ENCODE measurements at places on chromosomes 1 and 21.

DNA sequence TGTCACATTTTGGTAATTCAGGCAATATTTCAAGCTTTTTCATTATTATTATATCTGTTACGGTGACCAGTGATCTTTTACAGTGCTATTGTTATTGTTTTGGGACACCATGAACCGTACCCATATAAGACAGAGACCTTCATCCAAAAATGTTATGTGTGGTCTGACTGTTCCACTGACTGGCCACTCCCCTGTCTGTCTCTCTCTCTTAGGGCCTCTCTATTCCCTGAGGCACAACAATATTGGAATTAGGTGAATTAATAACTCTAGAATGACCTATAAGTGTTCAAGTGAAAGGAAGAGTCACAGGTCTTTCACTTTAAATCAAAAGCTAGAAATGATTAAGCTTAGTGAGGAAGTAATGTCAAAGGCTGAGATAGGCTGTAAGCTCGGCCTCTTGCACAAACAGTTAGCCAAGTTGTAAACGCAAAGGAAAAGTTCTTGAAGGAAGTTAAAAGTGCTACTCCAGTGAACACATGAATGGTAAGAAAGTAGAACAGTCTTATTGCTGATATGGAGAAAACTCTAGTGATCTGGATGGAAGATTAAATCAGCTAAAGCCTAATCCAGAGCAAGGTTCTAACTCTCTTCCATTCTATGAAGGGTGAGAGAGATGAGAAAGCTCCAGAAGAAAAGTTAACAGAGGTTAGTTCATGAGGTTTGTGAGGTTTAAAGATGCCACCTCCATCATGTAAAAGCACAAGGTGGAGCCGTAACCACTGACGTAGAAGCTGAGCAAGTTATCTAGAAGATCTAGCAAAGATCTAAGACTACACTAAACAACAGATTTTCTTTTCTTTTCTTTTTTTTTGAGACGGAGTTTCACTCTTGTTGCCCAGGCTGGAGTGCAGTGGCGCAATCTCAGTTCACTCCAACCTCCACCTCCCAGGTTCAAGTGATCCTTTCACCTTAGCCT is 19.7 kb upstream of the DIPK1A start:
- DNase-seq, result peak; percentile 67

GRCh38 chr1:25593861-25594260 is 22.7 kb upstream of the MAN1C1 start:
- DNase-seq, result no peak

DNA sequence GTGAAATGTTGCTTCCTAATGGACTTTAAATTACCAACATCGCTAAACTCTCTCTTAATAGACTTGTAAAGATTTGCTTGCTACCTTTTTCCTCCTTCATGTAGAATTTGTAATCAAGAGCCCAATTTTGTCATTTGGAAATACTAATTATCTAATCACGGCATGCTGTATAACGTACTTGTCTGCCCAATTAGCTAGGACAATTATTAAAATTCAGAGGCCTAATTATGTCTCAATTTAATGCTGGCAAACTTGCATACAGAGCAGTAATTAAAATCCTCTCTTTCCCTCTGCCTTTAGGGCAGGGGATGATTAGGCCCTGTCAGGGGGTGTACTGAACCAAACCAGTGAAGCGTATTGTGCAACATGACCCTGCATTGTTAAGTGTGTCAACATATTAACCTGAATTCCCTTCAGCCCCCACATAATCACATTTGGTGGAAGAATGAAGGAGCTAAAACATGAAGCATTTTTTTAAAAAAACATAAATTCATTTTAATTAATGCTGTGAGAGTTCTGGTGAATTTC is 137.4 kb upstream of the BARHL2 start:
- no peak for DNase-seq

DNA sequence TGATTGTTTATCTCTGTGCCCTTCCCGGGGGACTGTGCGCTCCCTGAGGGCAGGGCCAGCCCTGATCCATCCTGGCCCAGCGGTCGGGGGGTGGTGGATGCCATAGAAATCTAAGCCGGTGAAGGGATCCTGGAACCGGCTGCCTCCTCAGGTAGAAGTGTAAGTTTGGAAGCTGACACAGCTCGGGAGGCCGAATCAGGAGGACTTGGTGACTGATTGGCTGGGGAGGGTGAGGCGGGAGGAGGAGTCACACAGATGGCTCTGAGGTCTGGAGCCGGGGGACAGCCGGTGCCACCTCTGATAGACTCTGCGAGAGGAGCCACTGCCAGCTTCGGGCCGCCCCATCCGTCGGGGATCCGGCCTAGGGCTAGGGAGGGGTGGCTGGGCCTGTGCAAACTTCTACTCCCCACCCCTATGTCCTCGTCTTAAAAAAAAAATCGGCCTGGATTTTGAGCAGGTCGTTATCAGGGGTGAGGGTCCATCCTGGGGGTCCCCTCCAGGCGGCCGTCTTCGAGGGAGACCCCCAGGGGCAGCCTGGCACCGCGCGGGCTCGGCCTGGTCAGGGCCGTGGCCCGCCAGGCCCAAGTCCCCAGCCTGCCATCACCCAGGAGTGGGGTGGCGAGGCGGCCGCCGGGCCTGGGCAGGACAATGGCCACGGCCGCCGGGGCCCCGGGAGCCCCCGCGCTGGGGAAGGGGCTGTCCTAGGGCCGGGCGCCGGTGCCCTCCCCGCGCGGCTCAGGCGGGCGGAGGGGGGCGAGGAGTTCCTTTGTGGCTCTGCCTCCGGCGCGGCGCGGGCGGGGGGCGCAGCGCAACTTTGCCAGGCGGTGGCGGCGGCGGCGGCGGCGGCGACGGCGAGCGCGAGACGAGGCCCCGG is 708 bp upstream of the ZNF362 start:
- no peak for DNase-seq

GRCh38 chr1:90671741-90672140 is 45.4 kb downstream of the BARHL2 start:
- DNase-seq, result no peak

DNA sequence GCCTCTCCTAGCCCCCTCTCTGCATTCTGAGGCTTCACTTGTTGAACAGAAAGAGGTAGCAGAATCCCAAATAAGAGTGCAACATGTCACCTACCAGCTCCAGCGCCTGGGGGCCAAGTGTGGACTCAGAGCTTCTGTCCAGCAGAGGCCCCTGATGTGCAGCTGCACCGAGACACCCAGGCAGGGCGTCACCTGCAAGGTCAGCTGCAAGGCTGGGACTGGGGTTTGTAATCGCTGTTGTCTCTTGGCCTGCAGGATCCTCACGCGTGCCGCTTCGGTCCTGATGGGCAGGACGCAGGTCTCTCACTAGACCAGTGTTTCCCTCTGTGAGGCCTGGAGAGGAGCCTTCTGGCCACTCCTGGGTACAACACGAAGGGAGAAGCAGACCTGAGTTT is 4.3 kb upstream of the SLX9 start:
- DNase-seq, result no peak

GRCh38 chr1:36792292-36792691 is 242.0 kb downstream of the GRIK3 start:
- no peak for DNase-seq

DNA sequence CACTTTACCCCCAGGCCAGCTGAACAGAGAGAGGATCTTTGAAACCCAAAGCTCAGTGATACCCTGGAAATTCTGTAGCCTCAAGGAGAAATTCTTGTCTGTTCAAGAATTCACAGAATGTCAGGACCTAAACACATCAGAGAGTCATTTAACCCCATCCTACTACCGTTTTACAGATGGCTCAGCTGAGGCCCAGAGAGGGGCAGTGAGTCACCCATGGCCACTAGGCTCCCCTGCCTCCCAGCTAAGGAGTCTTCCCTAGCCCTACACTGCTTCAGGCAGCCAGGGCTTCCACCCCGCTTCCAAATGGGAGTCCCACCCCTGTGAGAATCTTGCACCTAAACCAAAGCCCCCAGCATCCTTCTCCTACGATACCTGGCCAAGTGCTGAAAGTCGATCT is 28.3 kb downstream of the VWA5B1 start:
- no peak for DNase-seq

DNA sequence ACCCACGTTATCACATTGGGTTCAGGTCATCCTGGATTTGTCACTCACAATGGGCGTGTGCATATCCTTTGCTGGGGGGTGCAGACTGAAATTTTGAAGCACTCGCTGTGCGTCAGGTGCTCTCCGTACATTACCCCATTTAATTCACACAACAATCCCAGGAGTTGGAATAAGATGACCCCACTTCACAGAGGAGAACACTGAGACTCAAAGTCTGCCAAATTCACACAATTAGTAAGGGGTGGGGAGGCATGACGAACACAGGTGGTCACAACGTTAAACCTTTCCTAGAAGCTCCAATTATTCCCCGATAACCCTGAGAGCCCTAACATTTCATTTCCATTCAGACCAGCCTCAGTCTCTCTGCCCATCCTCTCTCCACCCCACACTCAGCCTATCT is 3.8 kb upstream of the S100A2 start:
- DNase-seq, result no peak

DNA sequence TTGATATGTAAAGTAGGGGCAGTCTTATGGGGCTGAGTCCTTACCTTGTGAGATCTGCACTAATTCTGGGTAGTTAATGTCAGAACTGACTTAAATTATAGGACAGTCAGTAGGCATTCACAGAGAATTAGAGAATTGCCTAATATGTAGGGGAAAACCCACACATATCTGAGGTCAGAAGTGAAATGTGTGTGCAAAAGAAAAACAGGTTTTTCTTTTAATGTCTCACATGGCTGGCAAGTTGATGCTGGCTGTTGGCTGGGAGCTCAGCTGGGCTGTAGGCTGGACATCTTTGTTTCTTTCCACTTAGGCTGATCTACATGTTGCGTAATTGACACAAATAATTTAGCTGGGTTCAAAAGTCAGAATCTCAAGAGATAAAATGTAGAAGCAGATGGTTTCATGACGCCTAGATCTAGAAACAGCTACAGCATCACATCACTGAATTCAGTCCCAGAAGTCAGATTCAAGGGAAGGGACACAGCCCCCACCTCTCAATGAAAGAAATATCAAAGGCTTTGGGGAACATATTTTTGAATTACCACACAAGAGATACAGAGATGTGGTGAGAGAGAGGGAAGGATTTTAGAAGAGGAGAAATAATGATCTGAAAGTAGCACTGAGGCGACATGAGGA is 98.9 kb downstream of the TNFSF18 start:
- no peak for DNase-seq

- DNase-seq, result no peak
Measured at GRCh38 chr1:31467005-31467674, 54.1 kb downstream of the SERINC2 start.

GRCh38 chr1:40796939-40797667 is 13.5 kb downstream of the KCNQ4 start:
- DNase-seq, result no peak

- DNase-seq, result no peak
Measured at GRCh38 chr1:59176471-59176870, 120.4 kb upstream of the FGGY start.

DNA sequence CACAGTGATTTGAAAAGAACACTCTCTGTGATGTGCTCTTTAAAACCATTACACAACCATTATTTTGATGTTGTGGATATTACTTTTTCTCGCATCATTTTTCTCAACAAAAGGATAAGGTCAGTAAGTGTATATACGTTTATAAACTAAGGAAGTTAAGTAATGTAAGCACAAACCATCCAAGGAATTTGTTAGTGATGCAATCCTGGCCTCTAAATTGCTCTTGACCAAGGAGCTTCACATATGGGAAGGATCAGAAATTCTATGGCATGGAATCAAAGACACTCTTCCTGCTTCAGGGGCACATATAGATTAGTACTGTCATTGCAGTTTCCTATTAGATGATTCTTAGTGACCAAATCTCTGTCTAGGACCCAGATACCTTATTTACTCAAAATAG is 3.6 kb upstream of the PPP2R5A start:
- no peak for DNase-seq

DNA sequence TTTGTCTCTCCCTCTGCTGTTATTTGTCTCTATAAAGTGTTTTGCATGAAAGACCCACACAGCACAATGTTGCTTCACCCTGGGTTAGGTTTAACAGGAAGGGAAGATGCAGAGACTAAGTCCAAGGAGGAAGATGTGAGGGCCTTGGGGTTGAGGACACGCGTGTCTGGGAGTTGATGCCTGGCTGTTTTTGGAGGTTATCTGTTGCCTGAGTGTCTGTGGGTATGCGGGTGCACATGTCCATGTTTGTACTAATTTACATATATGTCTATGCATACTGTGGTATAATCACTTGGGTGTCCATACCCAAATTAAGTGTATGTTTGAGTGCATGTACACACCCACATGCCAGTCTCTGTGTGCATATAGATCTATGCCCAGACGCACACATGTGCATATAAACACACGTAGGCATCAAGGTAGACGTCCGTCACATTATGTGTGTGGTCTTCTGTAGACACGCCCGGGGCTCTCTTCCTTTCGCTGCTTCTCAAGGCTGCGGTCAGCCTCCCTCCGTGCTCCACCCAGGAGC is 962 bp upstream of the MAN1C1 start:
- no peak for DNase-seq

GRCh38 chr1:156226116-156226538 is 13.3 kb downstream of the PMF1 start:
- no peak for DNase-seq

DNA sequence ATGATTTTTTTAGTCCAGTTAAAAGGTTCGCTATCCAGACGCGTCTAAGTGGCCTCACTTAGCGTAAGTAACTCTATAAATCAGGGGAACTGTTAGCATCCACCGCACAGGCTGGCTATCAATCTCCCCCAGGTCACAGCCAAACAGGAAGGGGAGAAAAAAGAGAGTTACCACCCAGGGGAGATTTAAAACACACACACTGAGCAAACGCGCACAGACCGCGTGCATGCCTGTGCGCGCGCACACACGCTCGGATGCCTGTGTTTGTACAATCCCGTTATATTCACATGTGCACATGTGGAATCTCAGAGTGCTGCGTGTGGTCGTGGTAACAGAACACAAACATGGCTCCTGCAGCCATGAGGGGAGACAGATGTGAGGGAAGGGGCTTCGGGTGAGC is 125.4 kb downstream of the CASZ1 start:
- no peak for DNase-seq

DNA sequence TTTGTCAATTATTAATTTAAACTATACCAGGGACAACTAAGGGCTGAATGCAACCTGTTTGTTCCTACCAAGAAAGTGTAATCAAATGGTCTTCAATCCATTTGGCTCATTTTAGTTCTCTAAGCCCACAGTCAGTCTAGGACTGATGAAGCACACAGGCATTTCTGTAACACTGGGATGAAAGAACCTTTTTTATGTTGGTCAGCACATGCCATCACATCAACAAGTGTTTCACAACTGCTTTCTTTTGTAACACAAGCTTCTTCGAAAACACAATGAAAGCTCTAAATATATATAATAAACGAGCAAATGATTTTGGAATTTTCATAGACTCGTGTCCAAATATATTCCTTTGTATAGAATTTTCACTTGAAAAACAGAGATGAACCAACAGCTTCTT is 28.8 kb downstream of the HEATR1 start:
- DNase-seq, result no peak

DNA sequence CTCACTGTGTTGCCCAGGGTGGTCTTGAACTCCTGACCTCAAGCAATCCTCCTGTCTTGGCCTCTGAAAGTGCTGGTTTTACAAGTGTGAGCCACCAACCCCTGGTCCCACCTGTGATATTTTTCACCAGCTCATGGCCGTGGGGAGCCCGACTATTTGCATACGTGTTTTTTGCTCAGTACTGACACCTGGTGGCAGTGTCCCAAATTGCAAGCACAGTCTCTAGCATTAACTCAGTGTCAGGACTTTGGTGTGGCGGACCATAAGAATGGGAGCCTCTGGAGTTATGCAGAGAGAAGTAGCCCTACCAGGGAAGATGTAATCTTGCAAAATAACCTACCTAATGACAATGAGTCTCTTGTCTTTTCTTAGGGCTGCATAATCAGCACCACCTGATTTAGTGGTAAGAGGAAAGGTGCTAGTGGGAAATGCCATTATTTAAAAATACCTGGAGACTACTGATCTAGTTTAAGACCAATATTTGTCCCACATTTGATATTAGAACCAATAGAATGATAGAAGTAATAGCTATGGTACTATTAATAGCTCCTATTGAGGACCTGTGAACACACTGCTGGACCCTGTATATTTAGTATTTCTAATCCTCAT is 305.4 kb downstream of the DISC1 start:
- no peak for DNase-seq
